Activated CD4-positive, alpha-beta T cell treated with anti-CD3 and anti-CD28 coated beads for 48 hours (primary cell): ENCODE measurements at places on chromosomes 4 and X.

- no peak for DNase-seq
Measured at GRCh38 chr4:2930758-2931511, 32.3 kb downstream of the NOP14 start.

GRCh38 chr4:156662921-156663320 is 308.7 kb downstream of the PDGFC start:
- no peak for DNase-seq

- no peak for DNase-seq
Measured at GRCh38 chr4:187889651-187890050, 105.9 kb upstream of the ZFP42 start.

- no peak for DNase-seq
Measured at GRCh38 chrX:43269201-43269600, 386.9 kb upstream of the MAOA start.

GRCh38 chr4:87882861-87883260 is 50.1 kb downstream of the MEPE start:
- DNase-seq: no peak

DNA sequence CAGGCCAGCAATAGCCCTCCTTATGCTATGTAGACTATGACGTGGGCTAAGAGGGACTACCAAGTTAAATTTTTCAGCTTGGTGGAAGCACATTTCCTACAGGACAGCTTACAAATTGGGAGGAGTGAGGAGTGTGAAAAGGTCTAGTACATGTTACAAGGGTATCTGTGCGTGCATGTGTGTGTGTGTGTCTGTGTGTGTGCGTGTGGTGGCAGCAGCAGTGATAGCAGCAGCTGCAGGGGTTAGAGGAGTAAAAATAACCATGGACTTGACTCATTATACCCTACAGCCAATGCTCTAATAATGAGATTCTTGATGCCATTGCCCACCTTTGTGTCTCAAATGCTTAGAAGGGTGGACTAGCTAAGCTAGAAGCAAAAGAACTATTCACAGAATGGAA is 88.6 kb downstream of the SLC9A7 start:
- no peak for DNase-seq

DNA sequence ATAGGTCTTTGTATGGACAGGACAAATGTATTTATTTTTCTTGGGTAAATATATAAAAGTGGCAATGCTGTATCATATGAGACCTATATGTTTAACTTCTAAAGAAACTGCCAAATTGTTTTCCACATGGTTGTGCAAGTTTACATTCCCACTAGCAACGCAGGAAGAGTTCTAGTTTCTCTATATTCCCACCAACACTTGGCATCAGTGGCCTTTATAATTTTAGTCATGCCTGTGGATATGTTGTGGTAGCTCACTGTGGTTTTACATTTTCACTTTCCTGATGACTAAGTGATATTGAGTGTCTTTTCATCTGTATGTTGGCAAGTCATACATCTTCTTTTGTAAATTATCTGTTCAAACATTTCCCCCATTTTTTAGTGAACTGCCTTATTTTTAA is 126.0 kb downstream of the EMCN start:
- DNase-seq: no peak
